T1000 (cell line): ENCODE measurements at places on chromosomes 7 and 10.

- no peak for DNase-seq
These were observed 44.2 kb upstream of the DPYSL4 start for GRCh38 chr10:132142396-132143161.

DNA sequence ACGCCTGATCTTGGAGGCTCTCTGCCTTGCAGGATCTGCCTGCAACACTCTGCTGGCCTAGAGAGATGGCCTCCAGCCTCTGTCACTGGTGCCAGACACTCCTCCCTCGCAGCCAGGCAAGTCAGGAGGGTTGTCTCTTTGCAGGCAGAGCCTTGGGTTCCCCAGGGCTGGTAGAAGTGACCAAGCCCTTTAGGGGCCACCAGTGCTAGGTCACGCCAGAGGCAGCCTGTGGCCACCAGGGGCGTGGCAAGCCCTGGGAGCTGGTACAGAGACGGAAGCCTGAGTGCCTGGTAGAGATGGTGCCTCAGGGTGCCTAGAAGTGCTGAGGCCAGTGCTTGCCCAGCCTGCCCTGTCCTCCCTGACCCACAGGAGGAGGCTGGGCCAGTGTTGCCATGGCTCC lies 9.1 kb downstream of the ADCYAP1R1 start:
- DNase-seq = no peak

- DNase-seq = no peak
These were observed 142.5 kb downstream of the WDR37 start for GRCh38 chr10:1198453-1199344.

DNA sequence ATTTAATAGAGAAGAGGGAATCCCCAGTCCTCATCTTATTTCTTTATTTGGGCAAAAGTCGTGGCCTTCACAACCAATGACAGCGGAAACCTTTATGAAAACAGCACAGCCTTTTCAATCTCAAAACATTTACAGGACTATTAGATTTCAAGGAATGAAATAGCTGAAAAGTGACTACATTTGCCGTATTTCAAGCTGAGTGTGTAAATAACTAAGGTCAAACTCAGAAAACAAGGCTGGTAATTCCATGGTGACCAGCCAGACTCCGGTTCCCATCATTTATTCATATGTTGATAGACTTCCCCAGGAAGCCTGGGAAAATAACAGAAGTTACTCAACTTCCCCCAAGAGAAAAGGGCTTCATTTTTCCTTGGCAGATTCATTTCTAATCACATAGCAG lies 457.3 kb upstream of the NFE2L3 start:
- DNase-seq = no peak

DNA sequence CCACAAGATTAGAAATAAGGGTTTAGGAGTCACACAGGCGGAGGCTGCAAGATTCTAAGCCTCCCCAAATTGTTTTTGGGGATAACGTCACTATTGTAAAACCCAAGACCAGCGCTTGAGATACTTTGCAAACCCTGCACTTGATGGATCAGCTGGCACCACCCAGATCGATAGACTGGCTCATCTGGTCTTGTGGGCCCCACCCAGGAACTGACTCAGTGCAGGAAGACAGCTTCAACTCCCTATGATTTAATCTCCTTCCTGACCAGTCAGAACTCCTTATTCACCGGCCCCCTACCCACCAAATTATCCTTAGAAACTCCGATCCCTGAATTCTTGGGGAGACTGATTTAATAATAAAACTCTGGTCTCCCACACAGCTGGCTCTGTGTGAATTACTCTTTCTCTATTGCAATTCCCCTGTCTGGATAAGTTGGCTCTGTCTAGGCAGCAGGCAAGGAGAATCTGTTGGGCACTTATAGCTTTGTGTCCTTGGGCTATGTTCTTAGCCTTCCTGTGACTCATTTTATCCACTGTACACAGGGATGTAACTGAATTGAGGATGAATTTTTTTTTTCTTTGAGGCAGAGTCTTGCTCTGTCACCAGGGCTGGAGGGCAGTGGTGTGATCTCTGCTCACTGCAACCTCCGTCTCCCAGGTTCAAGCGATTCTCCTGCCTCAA lies 64.4 kb upstream of the CARD11 start:
- peak; percentile 48 for DNase-seq
